ENCODE measurements at places on chromosomes 3 and 15.

DNA sequence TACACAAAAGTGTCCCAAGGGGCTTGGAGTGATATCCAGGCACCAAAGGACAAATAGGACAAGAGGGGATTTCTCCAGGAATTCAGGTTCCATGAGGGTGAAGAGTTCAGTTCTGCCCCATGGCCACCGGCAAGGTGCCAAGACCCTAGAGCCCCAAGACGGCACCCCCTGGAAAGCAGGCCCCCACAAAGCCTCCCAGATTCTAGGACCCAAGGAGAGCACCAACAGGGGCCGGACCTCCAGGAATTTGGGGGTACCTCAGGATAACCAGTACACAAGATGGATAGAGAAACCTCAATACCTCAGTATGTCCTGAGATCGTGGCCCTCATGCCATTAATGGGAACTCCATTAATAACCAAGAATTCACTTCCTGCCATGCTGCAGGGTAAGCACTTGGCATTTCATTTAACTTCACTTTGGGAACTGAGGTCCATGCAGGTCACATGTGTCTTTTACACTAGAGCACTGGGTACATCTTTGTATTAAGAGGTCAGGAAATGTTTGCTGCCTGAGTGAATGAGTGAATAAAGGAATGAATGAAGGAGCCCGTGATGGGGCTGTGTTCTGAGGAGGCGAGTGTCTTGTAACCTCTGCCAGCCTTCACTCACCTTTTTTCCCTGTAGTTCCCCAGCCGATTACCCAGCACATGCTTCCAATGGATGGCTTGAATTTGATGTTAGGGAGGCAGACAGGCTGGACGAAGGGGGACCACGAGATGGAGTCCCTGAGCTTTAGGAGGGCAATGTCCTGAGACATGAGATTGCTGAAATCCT is 15.5 kb upstream of the PRSS50 start:
- no peak for DNase-seq

DNA sequence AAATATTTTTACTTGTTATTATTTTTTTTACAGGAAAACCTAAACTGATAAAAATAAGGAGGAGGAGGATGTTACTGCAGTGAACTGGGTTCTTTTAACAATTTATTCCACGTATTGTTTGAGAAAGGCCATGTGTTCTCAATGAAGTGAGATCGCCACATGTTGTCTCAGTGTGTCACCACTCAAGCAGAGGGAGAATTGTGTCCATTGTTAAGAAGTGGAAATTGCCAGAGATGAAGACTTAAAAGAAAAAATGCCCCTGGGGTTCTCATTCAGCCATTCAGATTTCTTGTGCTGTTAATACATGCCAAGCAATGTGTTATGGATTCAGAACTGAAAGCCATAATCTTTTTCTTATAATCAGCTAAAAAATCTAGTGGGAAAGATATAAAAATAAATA is 297.1 kb downstream of the NSUN3 start:
- DNase-seq = no peak

DNA sequence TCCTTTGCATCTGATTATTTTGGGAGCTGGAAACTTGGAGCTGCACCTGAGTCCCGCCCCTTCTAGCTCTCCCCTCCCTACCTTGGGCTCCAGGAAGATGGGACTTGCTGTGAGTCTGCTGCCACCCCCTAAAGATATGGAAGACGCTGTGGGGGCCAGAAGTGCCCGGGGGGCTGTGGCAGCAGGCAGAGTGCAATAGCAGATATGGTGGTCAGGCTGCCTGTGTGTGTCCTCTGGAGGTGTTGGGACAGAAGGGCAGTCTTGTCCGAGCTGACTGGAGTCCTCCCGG is 485 bp downstream of the PAK6 start:
- no peak for DNase-seq

- DNase-seq = no peak
Observed at GRCh38 chr3:148820361-148821245, 7.0 kb upstream of the CPB1 start.

DNA sequence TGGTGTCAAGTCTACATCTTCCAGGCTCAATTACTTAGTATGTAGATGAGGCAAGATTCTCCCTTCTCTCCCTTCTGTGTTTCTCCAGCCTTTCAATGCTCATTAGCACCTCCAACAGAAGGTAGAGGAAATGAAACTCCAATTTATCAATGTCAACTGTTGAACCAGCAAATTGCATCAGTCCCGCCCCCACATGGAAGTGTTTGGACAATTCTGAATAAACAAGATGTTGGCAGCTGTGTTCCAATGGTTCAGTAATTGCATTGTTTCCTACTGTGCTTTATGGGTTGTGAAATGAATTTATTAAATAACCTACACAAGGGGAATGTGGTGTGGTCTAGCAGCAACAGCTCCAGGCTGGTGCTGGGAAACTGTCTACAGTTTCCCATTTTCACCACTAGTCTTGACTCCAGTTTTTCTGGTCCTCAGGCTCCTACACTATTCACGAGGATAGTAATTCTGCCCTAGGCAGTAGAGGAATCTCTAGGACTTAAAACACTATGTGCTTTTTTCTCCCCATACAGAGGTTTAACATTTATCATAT is 91.9 kb downstream of the MB21D2 start:
- no peak for DNase-seq

- DNase-seq = no peak
Observed at GRCh38 chr15:78797951-78798350, 13.3 kb downstream of the ADAMTS7 start.

GRCh38 chr3:71400986-71401451 is 182.5 kb downstream of the FOXP1 start:
- no peak for DNase-seq

GRCh38 chr3:125186261-125186787 is 26.2 kb downstream of the SLC12A8 start:
- no peak for DNase-seq

- DNase-seq = peak; percentile 23
Observed at GRCh38 chr15:35289024-35289617, 204.0 kb upstream of the NANOGP8 start.

DNA sequence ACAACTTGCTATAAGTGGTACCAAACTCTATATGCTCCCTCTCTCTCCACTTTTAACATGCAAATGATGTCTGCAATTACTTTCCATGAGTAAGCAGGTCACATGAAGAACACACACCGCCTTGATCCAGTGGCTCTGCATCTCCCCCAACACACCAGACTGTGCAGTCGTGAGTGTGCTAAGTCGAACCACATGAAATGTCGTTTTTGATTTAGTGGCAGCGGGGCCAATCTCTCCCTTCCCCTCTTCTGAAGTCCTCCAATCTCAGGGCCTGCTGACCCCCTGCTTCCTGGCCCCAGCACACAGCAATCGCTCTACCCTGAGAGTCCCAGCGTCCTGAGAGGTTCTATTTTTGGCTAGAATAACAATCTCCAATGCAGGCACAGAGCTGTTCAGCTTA is 312.5 kb downstream of the SHQ1 start:
- no peak for DNase-seq

- peak; percentile 25 for DNase-seq
Observed at GRCh38 chr15:84725001-84725491, 9.1 kb upstream of the SEC11A start.

DNA sequence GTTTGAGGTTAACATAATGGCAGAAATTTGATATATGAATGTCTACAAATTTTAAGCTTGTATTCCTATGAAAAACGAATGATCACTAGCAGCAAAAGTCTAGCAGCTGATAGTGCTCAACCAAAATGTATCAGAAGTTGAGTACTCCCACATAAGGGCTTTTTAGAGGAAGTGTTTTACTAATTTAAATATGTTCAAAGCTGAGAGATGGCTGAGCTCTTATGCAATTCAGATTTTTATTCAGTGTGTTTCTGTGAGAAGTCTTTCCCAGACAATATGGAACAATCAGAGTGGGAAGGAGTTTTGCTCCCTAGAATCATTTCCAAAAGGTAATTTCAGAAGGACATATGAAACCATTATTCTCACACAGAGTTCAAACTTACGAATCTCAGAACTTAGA is 327.0 kb downstream of the ZPLD1 start:
- DNase-seq = no peak

GRCh38 chr3:183160616-183161015 is 1.9 kb downstream of the LAMP3 start:
- DNase-seq = no peak

- DNase-seq = no peak
Observed at GRCh38 chr3:175304404-175304803, 445.3 kb downstream of the NAALADL2 start.

GRCh38 chr3:73600293-73600938 is 24.3 kb downstream of the PDZRN3 start:
- DNase-seq = no peak

DNA sequence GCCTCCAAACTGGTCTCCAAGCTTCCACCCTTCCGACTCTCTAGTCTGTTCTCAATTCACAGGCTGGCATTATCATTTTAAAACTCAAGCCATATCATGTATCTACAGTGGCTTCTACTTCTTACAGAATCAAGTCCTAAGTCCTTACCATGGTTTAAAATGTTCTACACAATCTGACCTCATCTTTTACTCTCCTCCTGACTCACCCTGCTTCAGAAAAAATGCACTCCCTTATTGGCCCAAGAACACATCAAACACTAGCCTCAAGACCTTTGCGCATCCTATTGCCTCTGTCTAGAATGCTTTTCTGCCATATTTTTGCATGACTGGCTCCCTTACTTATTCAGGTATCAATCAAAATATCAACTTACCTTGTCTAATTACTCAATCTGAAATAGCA is 11.0 kb downstream of the MRPL3 start:
- no peak for DNase-seq

DNA sequence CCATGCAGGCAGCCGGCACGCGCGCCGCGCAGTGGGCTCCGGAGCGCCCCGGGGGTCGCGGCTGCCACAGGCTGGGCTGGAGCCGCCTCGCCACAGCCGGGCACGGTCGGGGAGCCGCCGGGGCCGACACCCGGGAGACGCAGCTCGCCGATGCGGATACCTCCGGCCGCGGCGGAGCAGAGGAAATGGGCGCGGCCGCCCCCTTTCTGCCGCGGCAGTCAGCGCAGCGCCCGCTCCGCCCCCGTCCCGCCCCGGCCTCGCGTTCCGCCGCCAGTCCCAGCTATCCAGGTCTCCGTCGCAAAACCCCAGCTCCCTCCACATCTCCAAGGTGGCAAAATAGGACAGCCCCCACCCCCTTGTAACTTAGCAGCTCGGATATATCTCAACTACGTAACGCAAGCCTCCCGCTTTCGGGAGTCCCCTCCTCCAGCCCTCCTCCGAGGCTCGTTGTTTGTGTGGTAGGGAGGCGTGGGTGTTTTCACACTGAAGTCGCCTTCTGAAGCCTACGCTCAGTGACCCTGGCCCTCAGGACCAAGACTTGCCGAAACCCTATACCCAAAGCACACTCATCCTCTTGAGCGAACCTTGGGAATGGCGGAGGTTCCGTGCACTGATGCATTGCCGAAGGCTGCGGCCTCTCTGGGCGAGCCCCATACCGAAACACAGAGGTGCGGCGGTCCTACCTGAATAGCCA is at the start of gene SH3BP5:
Gene SH3BP5, minus strand, starts transcription at position 182 of the 694 bp plus-strand sequence. Its CDS starts 178 bp downstream, at position 4.
- peak; percentile 18 for DNase-seq

GRCh38 chr3:28933337-28933736 is 347.5 kb upstream of the RBMS3 start:
- DNase-seq = no peak

- DNase-seq = no peak
Observed at GRCh38 chr3:161028555-161029153, 76.5 kb downstream of the B3GALNT1 start.

- DNase-seq = peak; percentile 94
Observed at GRCh38 chr3:11077466-11077865, 76.8 kb upstream of the HRH1 start.

DNA sequence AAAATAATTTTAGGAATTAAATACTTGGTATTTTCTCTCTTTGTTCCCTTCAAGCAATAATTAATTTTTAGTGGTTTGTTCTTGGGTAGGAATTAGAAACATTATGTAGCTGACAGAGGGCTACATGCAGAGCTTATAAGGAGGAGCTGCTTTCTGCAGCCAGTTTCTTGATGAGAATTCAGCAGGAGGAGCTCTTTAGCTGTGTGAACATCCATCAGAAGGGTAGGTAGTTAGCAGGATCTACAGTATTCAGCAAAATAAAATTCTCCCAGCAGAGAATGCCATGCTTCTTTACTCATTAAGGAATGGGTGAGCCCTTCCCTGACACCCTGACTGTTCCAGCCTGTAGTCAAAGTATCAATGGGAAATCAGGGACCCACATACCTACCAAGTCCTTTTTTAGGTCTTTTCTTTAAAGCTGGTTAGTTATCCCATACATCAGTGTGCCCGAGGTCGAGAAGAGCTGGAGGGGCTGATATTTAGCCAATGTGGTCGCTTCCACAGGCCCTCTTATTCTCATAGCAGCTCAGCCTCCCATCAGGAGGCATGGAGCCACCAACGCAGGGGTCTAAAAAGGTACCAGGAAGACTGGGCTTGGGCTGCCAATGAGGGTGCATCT is 54.0 kb downstream of the KCNAB1 start:
- DNase-seq = no peak

All from AML-193 (cell line).